ENCODE measurements at places on chromosomes 7 and 10.
A peak's percentile ranks its signal among the peaks of the same experiment; 100 is the strongest.

DNA sequence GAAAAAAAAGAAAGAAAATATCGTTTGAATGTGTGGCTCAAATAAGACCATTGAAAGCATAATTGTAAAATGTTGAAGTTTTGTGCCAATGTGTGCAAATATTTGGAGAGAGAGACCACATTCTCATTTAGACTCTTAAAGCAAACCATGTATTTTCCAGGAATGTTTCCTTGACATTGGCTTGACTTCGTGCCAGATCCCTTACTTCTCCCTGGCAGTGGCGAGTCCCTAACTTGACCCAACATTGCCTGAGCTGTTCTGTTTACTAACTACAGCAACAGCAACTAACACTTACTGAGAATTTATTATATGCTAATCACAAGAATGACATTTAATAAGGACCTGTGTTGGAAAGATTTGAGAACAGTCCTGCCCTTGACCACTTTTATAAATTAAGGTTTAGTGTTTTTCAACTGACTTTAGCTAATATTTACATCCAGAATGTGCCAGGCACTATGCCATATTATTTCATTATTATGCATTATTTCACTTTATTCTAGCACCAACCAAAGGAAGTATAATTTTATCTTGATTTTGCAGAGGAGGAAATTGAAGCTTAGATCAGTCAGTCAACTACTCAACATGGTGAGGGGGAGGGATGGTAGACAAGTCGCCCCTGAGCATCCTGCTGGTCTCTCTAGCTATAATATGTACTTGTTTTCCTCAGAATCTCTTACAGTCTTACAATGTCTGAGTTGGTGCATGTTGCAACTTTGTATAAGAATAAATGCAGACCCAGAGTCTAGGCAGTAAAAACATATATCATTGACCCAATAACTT is 29.7 kb downstream of the ZNF467 start:
- DNase-seq, result no peak

DNA sequence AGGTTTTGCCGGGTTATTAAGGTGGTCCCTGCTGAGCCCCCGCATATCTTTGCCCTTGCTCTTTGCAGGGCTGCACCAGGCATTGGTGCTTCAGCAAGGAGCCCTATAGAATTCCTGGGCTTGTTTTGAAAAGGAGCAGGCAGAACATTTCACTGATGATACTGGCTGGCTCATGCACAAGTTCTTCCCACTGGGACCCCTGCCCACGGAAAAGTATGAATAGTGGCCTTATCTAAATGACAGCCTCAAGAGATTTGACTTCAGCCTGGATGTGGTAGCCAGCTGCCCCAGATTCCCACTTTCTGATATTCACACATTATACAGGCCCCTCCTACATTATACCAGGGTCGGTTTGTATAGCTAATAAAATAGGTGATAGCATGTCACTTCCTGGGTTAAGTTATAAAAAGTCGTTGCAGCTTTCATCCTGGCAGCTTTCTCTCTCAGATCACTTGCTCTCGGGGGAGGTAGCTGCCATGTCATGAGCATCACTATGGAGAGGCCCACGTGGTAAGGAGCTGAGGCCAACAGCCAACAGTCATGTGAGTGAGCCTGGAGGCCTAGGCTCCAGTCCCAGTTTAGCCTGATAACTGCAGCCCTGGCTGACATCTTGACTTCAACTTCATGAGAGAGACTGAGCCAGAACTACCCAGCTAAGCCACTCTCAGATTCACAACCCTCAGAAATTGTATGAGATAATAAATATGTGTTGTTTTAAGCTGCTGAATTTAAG is 16.8 kb upstream of the CRTAC1 start:
- DNase-seq, result peak; percentile 73

DNA sequence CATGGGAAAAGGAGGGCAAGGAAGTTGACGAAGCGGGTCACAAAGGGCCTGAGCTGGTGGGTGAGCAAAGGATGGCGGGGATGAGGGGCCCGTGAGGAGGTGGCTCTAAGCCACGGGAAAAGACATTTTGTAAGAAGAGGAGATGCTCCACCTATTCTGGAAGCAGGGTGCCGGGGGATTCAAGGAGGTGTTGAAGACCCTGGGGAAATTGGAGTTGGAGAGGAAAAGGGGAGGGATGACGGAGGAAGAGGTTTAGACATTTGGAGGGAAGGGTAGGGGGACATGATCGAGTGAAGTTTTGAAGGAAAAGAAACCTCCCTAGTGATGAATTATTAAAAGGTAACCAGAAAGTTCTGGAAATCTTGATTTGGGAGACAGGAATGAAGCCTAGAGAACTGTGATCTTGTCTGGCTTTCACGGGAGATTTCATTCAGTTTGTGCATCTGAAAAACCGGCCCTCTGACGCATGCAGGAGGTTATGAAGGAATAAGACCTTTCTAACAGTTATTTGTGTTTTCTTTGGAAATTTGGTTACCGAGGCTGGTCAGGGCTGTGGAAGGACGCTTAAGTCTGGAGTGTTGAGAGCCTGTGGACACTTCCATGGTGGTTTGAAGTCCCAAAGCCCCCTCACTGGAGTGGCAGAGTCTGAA is 1.4 kb downstream of the SMO start:
- no peak for DNase-seq

DNA sequence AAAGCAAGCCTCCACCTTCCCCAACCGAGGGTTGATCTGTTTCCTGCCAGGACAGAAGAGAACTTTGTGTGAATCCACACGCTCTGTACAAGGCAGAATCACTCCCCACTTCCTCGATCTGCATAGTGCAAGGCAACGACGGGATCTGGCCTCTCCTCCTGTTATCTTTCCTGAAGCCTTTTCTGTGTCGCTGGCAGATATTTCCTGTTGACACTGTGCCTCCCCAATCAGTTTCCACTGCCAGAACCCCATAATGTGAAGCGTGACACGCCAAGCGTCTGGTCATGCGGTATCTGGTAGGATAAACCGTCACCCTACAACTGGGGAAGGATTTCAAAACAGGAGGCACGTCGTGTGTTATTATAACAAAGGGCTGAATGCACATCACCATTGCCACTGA is 57.2 kb downstream of the FAM171A1 start:
- peak; percentile 33 for DNase-seq

DNA sequence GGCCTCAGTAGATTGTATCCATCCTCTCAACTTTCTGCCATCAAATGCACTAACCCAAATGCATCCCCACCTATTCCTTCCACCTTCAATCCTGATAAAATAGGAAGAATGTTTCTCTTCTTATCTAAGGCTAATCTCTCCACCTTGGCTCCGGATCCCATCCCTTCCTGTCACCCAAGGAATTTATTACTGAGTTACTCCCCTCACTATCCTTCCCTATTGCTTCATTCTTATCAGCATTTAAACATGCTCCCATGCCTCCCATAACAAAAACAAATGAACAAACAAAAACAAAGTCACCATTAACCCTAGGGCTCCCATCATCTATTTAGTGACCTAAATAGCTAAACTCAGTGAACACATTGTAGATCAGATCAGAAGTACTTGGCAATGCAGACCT is 25.3 kb downstream of the AASS start:
- DNase-seq, result no peak

GRCh38 chr10:60192946-60193345 is 196.7 kb downstream of the ANK3 start:
- DNase-seq, result no peak

DNA sequence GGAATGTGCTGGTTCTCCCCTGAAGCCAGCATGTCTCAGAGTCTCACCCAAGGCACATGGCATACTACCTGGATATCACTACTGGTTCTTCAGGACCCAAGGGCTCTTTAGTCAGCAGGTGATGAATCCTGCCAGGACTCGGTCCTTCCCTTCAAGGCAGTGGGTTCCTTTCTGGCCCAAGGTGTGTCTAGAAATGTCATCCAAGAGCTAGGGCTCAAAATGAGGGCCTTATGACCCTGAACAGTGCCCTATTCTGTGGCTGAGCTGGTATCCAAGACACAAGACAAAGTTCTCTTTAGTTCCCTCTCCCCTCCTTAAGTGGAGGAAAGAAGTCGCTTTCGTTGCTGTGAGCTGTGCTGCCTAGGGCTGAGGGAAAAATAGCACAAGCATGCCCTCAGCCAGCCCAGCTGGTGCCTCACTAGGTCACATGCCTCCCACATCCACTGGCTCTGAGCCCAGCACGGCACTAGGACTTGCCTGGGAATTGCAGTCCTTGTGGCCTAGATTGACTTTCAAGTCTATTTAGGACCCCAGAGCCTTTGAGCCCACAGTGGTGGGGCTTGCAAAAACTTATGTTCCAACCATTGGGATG is 106.0 kb downstream of the BMS1 start:
- no peak for DNase-seq

- DNase-seq, result no peak
Observed at GRCh38 chr7:127254163-127254684, 1.5 kb upstream of the GRM8 start.

DNA sequence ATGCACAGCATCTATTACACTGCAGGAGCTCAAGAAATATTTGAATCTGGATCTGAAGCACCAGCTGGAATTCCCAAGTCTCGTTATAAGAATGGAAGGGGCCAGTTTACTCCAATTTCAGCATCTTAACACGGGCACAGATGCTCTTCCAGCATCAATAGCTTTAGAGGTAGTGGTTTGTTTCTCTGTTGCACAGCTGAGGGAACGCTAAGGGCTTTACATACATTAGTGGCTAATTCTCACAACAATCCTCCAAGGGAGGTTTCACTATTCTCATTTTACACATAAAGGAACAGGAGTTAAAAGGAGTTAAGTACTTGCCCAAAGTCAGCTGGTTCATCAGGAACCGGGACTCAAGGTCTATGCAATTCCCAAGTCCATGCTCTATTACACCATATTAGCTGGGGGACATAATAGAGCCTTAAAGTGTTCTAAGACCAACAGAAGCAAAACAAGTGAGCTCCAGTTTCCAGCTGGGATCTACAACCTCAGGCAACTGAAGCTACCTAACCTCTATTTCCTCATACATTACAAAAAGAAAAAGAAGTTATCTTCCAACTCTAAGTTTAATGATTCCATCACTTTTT is 9.9 kb downstream of the XPNPEP1 start:
- DNase-seq, result no peak

- DNase-seq, result no peak
Observed at GRCh38 chr7:40033826-40034225, 83.8 kb downstream of the CDK13 start.

GRCh38 chr10:132977807-132978206 is 35.4 kb upstream of the CFAP46 start:
- no peak for DNase-seq
